ENCODE measurements at places on chromosomes 2 and 18. TPM values are rescaled to one million over a fixed set of nuclear protein-coding genes. Genes with fewer than 3 reads are reported as not detected.

SERPINB10 gene
- not detected for total RNA-seq

NDC80 gene
- total RNA-seq, result 24.5 TPM

TEX44 gene
- total RNA-seq, result not detected

BOK gene
- total RNA-seq, result 48.1 TPM

DBI gene
- total RNA-seq, result 104 TPM

PLGLB1 gene
- total RNA-seq, result 0.34 TPM

SYT4 gene
- not detected for total RNA-seq

SP9 gene
- not detected for total RNA-seq

ASPRV1 gene
- total RNA-seq, result 0.12 TPM

USP34 gene
- 13.9 TPM for total RNA-seq

GTF2A1L gene
- not detected for total RNA-seq

KCNG2 gene
- not detected for total RNA-seq

PGAP1 gene
- total RNA-seq, result 1.5 TPM

FAM228A gene
- total RNA-seq, result 1.5 TPM

ALLC gene
- total RNA-seq, result not detected

All from Caki2 (cell line).